Activated CD8-positive, alpha-beta memory T cell treated with anti-CD3 and anti-CD28 coated beads for 48 hours (primary cell): ENCODE measurements at places on chromosomes 2 and 18.

- no peak for DNase-seq
Measured at GRCh38 chr18:73283032-73283431, 415.2 kb upstream of the NETO1 start.

GRCh38 chr18:70233974-70234373, 28.5 kb upstream of the RTTN start:
- DNase-seq, result no peak

- DNase-seq, result no peak
Measured at GRCh38 chr2:82428251-82428650, 2030.8 kb downstream of the SUCLG1 start.

DNA sequence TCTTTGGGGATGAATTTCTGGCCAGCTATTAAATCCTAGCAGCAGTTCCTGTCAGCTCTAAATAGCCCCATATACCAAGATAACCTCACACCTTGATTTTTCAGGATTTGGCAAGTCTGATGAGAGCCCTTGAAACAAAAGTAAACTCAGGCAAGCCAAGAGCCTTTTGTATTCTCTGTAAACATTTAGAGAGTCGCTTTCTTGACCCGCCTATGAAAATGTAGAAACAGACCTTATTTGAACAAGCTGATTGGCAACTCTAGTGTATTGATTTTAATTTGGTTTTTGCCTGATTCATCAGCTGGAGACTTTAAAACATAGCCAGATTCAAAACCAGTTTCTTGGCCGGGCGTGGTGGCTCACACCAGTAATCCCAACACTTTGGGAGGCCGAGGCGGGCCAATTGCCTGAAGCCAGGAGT, 43.4 kb downstream of the CABLES1 start:
- DNase-seq, result no peak

- DNase-seq, result no peak
Measured at GRCh38 chr2:196849895-196850294, 40.7 kb upstream of the C2orf66 start.

DNA sequence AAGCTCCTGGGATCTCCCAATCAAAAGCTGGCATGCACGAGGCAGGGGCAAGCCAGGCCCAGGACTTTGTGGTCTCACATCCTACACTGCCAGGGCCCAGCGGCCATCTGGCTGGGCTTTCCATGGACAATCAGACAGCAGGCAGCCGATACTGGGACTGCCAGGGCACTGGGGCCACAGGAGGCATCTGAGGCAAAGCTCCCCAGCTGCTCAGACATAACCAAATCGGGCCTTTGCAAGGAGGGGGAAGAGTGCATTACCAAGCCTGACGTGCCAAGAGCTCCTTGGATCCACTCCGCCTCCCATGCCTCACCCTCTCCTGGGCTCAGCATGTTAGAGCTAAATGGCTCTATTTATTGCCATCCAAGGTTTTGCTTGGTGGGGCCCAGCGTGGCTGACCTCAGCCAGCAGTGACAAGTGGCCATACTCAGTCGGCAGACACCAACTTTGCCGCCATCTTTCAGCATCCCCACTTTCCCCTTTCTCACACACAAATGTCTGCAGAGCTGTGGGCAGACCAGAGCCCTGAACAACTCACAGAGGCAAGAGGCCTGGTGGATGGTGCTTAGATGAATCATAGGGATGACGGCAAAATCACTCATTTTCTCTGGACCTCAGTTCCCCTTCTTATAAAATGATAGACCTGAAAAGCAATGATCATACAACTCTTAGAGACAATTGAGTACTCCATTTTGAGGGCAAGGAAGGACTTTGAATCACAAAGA, 200.8 kb downstream of the TTC32 start:
- no peak for DNase-seq

DNA sequence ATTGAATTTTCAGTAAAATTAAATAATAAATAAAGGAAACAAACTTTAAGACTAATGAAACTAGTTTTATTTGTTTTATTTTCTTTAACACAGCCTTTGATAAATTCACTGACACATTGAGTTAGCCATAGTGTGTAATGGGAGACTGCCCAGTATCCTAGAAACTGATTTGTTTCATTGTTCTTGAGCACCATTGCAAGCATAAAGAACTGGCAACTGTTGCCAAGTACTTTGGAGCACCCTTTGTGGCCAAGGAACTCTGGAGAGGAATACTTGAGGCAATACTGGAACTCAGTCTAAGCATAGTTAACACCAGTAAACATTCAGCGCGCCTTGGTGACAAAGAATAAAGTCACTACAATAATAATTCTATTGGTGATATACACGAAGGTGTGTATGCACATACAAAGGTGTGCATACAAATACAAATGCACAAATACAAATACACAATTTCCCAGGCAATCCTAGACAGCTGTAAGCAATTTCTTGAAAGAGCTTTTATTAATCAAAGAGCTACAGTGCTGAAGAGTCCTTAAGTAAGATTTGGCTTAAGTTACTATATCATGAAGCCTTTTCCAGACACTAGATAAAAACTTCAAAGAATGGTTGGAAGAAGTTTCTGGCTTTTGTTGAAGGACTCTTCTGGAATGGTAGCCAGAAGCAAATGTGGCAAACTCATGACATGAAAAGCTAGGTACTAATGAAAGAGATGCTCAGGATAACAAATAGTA, 1371.2 kb downstream of the LRP1B start:
- no peak for DNase-seq

- DNase-seq, result no peak
Measured at GRCh38 chr18:49768051-49768391, 45.3 kb downstream of the ACAA2 start.

- DNase-seq, result no peak
Measured at GRCh38 chr2:70367722-70368323, 66.0 kb upstream of the FAM136A start.

DNA sequence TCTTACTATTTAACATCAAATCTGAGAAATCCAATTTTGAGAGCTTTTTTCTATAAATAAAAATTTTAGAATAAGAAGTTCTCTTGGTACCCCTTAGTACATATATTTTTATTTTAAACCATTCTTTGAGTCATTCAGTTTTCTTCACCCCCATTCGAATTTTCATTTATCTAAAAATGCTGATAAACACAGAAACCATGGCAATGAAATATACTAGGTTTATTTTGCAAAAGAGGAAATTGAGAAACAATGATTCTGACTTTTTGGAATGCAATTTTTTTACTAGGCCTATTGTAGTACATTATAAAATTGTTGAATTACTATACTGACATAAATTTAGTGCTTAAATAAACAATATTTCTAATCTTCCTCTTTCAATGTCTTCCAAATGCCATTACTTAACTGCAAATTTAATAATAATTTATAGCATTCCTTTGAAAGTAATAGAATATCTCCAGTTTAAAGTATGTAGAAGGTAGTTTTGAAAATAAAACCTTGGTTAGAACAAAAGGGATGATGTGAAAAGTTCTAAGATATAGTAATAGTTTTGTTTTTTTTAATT, 46.3 kb downstream of the TANK start:
- DNase-seq, result no peak

DNA sequence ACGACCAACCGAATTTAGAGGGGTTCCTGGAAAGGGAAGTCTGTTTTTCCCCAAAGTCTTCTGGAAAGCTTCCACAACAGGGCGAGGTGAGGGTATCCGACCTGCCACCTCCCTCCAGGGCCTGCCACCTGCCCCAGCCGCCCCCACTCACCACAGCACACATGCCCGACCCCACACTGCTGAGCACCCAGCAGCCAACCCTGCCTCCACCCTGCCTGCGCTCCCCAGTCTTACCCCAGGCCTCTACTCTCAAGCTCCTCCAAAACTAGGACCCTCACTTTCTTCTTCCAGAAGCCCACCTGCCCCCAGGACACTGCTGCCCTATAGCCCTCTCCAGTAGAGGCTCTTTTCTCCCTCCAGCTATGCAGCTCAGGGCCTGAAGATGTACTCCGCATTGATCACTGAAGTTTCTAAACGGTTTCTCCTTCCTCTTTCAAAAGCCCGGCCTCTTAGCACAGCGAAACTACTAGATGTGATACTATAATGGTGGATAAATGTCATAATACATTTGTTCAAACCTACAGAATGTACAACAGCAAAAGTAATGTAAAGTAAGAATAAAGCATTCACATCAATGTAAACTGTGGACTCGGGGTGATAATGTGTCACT, 128.8 kb upstream of the SLC1A4 start:
- DNase-seq, result no peak

- DNase-seq, result no peak
Measured at GRCh38 chr2:34912084-34912483, 1313.0 kb upstream of the FAM98A start.

DNA sequence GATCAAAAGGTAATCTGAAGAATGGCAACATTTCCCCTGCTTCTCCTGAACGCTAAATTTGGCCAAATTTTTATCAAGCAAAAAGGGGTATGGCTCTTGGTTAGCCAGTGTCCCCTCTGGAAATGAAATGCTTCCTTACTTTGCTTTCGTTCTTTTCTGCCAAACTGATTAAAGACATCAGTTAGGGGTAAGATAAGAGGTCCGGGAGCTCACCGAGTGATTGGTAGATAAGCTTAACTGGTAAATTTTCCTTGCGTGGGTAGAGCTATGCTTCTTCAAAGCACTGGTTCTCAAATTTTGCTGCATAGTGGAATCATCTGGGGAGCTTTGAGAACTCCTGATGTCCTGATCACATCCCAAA, 62.7 kb upstream of the MAPRE2 start:
- DNase-seq, result no peak

DNA sequence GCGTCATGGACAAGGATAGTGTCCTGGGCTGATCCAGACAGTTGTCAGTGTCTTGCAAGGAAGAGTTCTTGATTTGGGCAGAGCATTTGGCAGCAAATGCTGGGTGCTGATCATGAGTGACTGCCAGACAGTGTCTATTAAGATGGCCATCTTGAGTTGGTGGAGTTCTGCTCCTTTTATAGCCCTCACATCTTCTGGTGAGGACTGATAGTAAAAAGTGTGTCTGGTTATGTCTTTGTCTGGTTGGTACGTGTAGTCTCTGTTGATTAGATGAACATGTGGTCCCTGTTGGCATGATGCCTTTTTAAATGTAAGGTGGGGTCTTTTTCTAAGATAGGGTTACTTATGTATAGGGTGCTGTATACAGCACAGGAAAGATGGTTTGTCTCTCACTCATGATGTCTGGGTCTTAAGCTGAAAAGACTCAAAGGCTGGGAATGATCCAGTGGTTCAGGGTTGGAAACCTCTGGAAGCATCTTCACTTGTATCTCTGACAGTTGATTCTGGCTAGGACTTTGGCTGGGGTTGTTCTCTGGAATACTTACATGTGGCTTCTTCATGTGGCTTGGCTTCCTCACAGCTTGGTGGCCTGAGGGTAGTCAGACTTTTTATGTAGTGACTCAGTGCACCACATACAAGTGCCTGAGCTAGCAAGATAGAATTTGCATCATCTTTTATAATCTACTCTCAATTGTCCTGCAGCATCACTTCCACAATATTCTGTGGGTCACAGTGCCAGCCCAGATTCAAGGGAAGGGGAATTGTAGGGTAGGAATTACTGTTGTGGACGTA, 11.8 kb downstream of the MTX2 start:
- DNase-seq, result no peak

DNA sequence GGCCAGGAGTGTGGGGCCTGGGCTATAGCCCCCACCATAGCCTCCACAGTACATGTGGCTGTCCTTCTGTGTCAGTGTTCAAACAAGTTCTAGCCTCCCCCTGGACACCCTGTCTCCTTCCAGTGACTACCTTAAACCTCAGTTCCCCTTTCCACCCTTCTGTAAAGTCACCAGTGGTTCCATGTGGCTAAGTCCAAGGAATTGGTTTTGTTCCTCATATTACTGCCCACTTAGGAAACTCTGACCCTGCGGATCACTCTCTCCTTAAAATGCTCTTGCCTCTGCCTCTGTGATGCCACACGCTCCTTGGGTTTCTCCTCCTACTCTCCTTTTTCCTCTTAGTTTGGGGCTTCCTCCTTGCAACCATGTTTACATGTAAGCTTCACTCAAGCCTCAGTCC, 27.8 kb upstream of the REL start:
- DNase-seq, result no peak

- no peak for DNase-seq
Measured at GRCh38 chr18:12516049-12516630, 108.4 kb downstream of the PRELID3A start.

DNA sequence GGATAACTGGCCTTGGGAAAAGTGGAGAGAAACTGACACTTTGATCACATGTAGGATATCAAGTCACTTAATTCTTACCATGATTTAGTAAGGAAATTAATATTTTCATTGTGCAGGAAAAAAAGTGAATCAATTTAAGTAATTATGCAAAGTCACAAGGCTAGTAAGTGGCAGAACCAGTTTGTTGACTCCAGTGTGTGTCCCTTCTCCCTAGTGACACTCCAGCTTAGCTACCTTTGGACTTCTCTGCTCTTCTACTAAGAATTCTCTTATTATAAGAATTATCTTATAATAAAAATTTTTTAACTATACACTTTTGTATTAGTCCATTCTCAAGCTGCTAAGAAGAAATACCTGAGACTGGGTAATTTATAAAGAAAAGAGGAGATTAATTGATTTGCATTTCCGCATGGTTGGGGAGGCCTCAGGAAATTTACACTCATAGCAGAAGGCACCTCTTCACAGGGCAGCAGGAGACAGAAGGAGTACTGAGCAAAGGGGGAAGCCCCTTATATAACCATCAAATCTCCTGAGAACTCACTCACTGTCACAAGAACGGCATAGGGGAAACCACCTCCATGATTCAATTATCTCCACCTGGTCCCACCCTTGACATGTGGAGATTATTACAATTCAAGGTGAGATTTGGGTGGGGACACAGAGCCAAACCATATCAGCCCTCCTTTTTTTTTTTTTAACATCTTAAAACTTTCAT, 13.6 kb downstream of the COL4A4 start:
- no peak for DNase-seq

DNA sequence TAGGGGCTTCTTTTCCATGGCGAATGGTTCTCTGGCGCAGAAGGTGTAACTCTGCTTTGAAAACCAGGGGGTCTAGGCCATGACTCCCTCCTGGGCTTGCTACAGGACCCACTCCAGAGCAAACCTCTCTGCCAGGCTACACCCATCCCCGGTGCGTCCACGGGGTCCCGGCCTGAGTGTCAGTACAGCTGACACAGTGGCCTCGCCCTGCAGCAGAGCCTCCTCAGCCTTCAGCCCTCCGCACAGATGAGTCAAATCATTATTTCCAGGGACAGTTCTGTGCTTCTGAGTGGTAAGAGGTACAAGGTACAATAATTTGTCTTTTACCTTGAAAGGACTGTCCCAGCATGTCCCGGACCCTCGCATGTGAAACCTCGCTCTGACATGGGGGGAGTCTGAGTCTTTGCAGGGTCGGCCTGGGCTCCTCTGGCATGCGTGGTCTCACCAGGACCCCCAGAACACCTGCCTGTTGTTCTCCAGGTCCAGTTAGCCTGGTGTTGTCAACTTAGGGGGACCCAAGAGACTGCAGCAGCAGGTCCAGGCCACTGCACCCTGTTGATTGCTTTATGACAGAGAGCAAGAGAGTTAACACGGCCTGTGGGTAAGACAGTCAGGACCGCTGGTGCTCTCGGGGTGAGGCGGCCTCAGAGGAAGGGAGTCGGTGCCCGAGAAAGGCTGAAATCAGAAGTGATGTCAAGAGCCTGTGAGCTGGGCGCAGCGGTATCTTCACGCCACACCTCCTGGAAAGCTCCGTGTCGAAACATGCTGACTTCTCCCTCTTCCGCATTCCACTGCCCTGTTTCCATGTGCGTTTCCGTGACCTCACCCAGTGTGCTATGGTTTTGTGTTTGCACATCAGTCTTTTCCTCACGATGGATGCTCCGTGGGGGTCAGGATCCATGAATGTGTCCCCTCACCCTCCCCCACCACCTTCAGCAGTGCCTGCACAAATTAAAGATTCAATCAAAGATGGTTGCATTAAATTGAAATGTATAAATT, 340.1 kb downstream of the EIPR1 start:
- DNase-seq, result no peak
